HuH-7.5 (cell line): ENCODE measurements at places on chromosomes 12 and 14.

DNA sequence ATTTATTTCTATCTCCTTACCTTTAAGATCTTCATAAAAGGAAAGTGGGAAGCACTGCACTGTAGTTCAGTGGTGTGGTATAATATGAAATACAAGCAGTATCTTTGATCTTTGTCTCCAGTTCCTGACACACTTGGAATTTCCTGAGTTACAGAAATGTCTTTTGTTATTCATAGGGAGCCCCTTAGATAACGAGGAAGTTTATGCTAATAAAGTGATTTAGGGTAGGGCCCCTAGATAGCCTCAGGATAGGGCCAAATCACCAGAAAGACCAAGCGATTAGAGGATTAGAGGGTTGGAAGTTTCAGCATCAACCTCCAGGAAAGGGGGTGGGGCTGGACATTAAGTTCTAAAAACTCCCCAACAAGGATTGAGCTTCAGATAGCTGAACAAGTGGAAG lies 29.9 kb upstream of the DDHD1 start:
- DNase-seq = no peak

DNA sequence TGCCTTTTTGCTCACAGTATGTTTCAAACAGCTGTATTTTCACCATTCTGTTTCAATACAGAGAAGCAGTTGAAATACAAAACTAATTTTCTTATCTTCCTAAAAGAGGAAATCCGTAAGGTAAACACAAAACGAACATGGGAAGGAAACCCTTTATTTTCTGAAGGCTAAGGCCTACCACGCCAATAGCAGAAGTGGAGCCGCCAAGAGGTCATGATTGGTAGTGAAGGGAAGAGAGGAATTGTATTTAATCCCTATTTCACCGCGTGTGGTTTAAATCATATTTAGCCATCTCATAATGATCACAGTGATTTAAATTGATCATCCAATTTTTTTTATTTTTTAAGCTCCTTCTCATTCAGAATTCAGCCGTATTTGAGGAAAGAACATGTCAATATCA lies 398.2 kb downstream of the PRKD1 start:
- no peak for DNase-seq

DNA sequence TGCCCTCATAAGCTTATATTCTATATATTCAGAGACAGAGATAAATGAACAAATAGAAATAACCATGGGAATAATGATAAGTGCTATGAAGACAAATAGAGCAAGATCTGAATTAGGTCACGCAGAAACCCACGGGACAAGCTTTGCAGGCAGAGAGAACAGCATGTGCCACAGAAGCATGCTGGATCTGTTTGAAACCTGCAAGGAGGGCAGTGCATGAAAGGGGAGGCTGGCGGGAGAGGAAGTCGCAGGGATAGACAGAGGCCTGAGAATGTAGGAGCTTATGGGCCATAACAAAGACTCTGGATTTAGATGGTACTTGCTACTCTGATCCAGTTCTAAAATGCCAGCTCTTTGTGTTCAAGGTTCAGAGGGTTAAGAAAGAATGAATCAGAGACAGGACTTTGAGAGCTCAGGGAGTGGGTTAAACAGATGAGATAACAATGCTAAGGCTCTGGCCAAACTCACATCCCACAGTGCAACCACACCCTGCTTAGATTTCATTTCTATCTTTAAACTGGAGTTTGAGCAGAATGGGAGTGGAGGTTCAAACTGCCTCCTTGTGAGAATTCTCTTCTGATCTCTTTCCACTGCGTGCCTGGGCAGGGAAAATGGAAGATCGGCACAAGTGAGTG lies 49.2 kb upstream of the PPP1R12A start:
- DNase-seq = no peak

DNA sequence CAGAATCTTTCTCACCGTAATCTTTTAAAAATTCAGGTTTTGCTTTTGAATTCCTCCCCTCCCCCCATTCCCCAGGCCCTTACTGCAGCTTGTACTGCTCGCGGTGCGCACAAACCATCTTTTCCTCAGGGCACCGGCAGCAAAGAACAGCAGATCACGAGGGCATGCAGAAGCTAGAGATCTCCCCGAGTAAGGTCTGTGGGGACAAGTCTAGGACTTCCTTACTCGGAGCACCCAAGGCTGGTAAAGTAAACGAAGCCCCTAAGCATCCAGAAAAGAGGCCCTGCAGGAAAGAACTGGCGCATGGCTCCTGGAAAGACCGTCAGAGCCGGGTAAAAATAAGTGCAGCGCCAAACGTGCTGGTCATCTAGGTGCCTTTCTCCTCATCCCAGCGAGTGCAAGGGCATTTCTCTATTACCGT lies 727 bp downstream of the LDHB start:
- no peak for DNase-seq

DNA sequence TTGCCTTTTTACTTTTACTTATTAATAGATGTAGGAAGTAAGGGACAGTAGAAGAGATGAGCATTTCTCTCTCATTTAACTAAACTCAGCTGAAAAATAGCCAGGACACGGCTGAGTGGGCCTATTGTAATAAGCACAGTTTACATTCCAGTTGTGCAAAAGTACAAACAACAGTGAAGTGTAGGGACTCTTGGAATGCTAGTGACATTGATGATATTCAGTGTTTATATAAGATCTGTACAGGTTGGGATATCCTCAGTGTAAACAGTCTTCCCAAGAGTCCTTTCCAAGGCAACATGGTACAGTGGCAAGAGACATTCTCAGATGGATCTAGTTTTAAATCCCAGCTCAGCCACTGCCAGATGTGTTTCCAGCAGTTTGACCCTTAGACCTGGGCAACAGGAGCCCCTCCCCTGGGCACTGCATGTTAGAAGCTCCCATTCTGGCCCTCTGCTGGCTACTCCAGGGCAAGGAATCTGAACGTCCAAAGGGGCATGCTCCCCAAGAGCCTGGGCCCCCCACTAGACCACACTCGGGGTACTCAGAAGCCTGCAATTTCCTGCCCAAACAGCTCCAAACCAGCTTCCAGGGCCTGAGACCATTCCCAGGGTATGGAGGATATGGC lies 55.3 kb downstream of the STAB2 start:
- no peak for DNase-seq

- DNase-seq = no peak
These were observed 311.5 kb upstream of the OR4E1 start for GRCh38 chr14:21985081-21985480.

DNA sequence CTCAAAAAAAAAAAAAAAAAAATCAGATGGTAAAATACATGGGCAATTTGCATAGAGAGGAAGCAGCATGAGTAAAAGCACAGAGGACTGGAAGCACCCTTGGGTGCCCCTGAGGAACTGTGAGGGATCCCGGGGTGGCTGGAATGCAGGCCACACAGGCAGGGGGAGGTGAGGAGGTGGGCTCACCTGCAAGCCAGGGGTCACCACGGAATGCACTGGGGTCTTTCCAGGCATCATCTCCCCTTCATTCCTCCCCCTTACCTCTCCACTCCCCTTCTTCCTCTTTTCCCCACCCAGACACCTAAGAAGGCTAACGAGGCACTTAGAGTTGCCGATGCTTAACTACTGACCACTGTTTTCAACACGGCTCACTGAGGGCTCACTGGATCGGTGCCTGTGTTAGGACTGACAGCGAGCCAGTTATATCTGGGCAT lies 14.4 kb upstream of the HIP1R start:
- no peak for DNase-seq

DNA sequence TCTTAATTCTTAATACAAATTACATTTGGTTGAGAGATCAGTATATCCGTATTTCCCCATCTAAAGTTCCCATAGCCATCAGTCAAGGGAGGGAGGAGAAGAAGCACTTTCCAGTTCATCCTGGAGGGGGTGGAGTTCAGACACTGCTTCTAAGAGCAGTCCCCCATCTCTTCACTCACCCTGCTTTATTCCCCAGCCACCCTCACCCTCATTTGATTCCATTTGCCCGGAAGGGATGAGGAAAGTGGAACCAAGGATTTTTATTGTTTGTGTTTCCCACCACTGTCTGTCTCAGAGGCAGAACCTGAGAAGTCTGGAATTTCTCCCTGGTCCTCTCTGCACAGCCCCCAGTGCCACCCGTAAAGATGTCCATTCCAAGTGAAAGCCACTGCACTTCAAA lies 134.2 kb upstream of the HIF1A start:
- no peak for DNase-seq

- no peak for DNase-seq
These were observed 354.3 kb upstream of the SFSWAP start for GRCh38 chr12:131356485-131357184.

GRCh38 chr14:77144412-77145115 lies 3.0 kb upstream of the ZDHHC22 start:
- no peak for DNase-seq

- DNase-seq = no peak
These were observed 1.3 kb upstream of the NR2C1 start for GRCh38 chr12:95074766-95075165.

- no peak for DNase-seq
These were observed 2.4 kb downstream of the RNASE8 start for GRCh38 chr14:21059842-21060613.

DNA sequence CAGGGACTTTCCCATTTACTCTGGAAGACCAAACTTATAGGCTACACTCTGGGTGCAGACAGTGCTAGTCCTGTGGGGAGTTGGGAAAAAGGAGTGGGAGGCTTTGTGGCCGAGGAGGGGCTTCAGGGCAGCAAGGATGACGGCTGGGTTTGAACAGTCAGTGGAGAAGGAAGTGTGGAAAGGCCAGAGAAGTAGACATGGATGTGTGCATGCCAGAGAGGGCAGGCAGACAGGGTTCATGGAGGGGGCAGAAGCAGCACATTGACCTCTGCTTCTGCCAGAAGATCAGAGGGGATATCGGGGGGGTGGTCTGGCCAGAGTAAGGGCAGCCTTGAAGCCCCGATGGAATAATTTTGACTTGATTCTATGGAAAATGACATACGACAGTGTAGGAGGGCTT lies 27.2 kb upstream of the KCNA5 start:
- DNase-seq = no peak

- no peak for DNase-seq
These were observed 231.9 kb downstream of the SLC25A21 start for GRCh38 chr14:36940476-36940875.

- no peak for DNase-seq
These were observed 15.0 kb upstream of the ARMH4 start for GRCh38 chr14:58167057-58167456.

- DNase-seq = no peak
These were observed 560.4 kb upstream of the FLRT2 start for GRCh38 chr14:84969501-84969900.

GRCh38 chr12:111673503-111673902 lies 12.3 kb downstream of the BRAP start:
- no peak for DNase-seq

DNA sequence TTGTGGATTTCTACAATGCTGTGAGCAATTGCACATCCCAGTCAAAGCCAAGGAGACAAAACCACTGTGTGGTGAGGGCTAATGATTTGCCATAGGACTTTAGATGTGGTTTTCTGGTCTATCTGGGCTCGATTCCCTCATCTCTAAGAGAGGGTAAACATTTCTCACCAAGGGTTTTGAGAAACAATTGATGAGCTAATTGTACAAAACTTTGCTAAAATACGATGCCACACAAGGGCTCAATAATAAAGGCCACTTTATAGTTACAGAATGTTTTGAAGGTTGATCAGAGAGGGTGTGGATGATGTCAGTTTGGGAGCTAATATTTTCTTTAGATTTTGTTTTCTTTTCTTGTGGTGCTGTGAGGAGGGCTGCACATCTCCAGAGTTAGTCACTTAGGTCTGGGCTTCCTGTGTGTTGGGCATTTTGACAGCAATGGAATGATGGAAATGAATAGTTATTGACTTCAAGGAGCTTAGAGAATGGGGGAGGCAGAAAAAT lies 60.8 kb upstream of the SLC38A4 start:
- no peak for DNase-seq

- no peak for DNase-seq
These were observed 103.5 kb downstream of the CACNA1C start for GRCh38 chr12:2156333-2156732.

DNA sequence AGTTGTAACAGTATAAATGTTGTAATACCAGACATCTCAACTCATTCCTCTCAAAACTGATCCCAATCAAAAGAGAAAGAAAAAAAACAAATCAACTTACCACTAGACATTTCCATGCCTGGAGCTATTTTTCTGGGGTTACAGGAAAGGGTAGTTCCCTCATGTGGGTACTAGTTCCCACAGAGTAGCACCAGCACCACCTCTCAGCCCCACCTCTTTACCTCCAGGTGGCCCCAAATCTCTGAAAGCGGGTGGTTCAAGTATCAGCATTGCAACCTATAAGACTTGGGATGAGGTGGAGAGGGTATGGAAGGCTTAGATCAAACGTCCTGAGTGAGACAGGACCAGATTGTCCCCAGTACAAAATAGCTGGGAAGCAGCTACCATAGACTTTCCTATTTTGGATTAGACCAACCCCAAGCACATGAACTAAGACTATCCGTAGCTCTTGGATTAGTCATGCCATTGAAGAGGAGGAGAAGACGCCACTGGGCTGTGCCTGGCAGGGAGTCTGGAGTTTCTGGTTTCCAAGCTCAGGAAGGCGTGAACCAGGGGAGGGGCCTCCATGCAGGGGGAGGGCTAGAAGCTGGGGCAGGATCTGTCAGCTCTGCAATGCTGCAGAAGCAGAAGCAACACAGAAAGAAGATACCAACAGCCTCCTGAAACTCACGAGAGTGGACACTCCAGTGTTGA lies at the start of gene SLC39A2:
Gene SLC39A2, plus strand, starts transcription at position 620 of the 693 bp plus-strand sequence. CDS start 154 bp downstream, outside the sequence.
- no peak for DNase-seq

- DNase-seq = no peak
These were observed 11.1 kb downstream of the GALNT4 start for GRCh38 chr12:89513544-89513943.

DNA sequence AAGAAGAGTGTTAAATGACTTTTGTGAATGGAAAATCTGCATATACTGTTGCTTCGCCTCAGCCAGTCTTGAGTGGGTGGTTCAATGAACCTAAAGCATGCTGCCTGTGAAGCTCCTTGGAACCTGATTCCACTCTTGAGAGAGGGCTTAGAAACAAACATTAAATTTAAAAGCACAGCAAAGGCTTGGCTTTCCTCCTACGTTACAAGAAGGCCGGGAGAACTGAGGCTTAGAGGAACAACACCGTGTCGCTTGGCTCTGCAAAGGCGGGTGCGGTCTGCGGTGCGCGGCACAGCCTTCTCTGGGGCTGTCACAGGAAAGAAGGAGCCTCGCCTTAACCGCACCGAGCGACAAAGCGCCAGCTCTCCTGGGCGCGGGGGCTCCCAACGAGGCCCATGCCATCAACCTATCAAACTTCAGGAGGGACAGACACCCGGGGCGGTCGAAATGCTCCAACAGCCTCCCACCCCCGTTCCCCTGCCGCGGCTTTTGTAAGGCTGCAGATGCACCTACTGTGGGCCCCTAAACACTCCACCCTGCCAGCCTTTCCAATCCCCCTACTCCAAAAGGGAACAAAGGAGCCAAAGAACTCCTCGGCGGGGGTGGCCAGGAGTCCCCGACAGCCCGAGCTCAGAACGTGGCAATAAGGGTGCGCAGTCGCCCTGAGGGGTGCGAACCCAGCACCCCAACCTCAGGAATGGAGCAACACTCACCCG lies 729 bp downstream of the OSBPL8 start:
- DNase-seq = peak; percentile 22

- no peak for DNase-seq
These were observed 138.4 kb downstream of the SEC23A start for GRCh38 chr14:38964630-38965029.

DNA sequence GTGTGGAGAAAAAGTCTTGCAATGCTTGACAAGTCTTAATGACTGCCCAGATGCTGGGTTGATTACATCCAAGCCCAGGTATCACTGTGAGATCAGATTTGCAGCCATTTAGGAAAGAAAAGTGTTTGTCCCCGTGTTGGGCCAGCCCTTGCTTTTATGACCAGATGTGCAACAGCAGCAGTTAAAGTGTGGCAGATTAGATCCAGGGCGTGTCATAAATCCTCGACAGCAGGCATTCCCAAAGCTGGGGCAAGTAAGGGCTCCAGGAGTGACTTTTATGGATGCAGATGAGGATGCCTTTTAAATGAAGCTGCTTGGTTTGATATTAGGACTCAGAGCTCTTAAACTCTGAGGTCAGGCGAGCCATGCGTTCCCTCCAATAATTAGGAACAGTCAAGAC lies 1.7 kb downstream of the SMOC1 start:
- no peak for DNase-seq
